SK-MEL-5 (cell line): ENCODE measurements at places on chromosomes 7 and 10. TPM values are rescaled to one million over a fixed set of nuclear protein-coding genes. Genes with fewer than 3 reads are reported as not detected.

The AKR1C4 gene
- total RNA-seq, result not detected in 2 replicates

The KIN gene
- total RNA-seq, result 73.9 and 74.0 TPM in 2 replicates

The PTPRN2 gene
- total RNA-seq, result 0.16 TPM in 1 of 2 replicates, not detected in the other

The CFAP46 gene
- total RNA-seq, result 0.27 TPM in 1 of 2 replicates, not detected in the other

The LOXL4 gene
- total RNA-seq, result not detected in 2 replicates

The RSPH10B gene
- 0.34 TPM in 1 of 2 replicates, not detected in the other for total RNA-seq

The TPK1 gene
- total RNA-seq, result 2.1 and 3.4 TPM in 2 replicates

The CABCOCO1 gene
- 0.40 and 0.53 TPM in 2 replicates for total RNA-seq

GRCh38 chr10:69748621-69749020, 53.1 kb upstream of the COL13A1 start:
- no peak for DNase-seq

DNA sequence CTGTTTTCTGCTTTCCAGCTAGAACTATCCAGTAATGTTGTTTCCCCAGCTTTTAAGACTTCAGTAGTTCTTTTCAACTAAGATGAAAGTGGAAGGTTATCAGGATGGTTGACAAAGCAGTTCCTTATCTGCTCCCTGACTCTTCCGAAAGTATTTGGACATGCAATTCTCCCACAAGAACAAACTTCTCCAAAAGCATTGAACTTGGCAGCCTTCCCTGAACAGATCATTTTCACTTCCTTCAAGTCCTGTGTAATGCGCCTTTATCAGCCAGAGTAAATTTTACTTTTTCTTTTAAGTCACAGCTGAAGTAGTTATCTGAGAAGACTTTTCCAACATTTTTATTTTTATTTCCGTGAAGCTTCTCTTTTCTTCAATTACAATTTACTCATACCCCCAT, 39.7 kb downstream of the CDC14C start:
- no peak for DNase-seq

DNA sequence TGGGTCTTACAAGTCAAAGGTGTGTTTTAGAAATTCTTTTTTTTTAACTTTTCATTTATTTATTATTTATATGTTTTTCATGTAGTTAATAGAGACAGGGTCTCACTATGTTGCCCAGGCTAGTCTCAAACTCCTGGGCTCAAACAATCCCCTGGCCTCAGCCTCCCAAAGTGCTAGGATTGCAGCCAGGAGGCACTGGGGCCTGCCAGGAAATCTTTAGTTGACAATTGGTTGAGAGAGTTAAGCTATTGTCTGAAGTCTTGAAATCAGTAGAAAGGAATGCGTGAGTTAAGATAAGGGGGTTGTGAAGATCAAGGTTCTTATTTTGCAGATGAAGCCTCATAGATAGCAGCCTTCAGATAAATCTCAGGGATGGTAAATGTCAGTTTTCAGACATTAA, 245.4 kb upstream of the GALNT17 start:
- DNase-seq, result no peak

DNA sequence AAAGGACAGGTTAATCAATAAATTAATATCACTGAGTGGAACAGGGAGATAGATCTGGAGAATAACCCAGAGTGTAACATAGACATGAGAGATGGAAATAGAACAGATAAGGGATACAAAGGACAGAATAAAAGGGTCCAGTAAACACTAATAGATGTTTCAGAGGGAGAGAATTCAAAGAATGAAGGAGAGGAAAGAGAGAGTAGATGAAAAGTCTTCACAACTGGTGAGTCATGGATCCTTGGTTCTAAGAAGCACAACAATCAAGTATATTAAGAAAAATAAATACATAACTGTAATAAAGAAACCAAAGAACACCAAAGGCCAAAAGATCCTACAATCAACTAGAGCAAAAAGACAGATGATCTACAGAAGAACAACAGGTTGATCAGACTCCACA, 66.3 kb downstream of the BEND7 start:
- no peak for DNase-seq

DNA sequence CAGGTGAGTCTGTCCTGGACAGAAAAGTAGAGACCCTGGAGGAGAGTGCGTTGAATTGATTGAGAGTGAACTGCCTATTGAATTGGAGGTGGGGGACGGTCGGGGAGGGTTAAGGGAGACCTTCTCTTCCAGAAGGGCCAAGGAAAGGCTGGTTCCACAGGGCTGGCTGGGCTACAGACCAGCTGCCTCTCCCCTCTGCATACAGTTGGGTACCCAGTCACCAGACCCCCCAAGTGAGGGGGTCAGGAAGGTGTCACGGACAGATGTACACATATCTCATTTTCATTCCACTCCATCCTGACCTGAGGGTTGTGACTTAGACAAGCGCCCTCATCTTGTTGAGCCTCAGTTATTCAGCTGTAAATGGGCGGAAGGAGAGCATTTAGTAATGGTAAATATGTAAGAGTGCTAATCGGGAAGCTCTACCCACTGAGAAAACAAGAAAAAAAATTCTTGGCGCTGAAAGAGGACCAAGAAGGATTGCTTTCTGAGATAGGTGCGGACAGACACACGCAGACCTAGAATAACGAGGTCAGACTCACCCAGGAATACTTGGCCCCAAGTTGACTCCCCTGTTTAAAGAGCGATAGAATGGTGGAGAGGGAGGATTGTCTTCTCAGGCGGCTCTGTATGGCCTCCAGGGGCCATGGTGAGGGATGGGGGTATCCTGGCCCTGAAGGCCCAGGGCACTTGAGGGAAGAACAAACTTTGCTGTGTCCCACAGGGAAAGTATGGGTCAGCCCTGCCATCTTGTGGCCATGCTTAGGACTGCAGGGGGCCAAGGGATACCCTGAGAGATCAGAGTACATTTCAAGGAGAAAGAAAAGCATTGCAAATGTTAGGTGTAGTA, 7.2 kb upstream of the MBL2 start:
- DNase-seq, result peak; percentile 75

DNA sequence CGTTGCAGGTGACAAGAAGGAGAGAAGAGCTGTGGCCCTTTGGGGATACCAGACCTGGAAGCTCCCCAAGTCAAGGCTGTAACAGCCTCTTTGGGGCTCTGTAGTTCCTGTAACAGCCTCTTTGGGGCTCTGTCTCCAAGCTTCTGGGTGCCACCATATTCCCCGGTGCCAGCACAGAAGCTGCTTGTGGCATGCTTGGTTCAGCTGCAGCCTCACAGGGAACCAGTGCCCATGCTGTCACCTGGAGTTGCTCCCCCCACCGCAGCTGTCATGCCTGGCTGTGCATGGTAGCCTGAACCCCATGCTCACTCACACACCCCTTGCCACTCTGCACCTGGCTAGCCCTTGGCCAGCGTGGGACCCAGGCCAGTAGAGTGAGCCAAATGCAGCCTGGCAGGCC, 109.1 kb downstream of the ELAPOR2 start:
- DNase-seq, result no peak

GRCh38 chr7:30761214-30762156, 9.6 kb downstream of the INMT start:
- no peak for DNase-seq
